Osteocyte (in vitro differentiated cells): ENCODE measurements at places on chromosomes 4 and X.

- H3K4me3 ChIP-seq = no peak overlapping the region
- H3K4me1 ChIP-seq = peaks cover 18% of the 10 kb centered on the region
- no peaks in the 10 kb centered on the region for H3K36me3 ChIP-seq
Measured at GRCh38 chr4:110014233-110014632, 101.5 kb downstream of the EGF start.

DNA sequence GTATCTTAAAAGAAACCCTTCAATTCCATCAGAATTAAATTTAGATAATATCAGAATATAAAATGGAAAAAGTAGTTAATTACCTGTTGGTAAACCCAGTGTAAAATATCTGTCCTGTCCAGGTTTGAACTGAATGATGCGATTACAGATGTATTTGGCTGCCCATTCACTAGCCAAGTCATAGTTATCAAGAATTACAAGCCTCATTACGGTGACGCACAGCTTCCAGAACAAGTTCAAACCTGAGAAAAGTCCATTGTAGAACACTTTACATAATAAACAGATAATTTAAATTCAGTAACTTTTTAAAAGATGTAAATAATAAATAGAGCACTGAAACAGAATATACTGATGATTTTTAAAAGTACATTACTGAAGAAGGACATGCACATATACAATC lies 4.4 kb downstream of the GNPDA2 start:
- H3K4me1 ChIP-seq = peaks cover 19% of the 10 kb centered on the region
- no peaks in the 10 kb centered on the region for H3K27me3 ChIP-seq
- DNase-seq = no peak
- no peaks in the 10 kb centered on the region for H3K36me3 ChIP-seq
- no peak overlapping the region for H3K4me3 ChIP-seq
- no peak overlapping the region for H3K27ac ChIP-seq

DNA sequence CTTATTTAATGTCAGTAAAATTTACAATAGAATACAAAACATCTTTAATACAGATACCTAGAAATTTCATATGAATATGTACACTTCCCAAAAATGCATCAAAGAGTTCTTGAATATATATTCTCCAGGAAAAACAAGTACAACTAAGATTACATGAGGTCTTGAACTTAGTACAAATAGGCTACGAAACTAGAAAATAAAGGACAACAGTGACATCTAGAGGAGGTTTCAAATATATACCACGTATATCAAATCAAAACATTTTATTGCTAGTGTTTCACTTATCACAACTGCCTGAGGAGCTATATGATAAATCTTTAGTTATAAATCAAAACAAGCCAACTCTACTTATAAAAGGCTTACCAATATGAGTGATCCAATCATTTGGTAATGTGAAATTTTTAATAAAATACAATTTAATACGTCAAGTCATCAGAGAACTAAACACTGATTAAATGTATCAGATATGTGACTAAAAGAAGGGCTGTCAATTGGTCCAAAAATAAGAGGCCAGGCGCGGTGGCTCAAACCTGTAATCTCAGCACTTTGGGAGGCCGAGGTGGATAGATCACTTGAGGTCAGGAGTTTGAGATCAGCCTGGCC lies 36.6 kb downstream of the ANAPC10 start:
- no peak for DNase-seq
- H3K27me3 ChIP-seq = no peaks in the 10 kb centered on the region
- H3K36me3 ChIP-seq = peaks cover 10% of the 10 kb centered on the region
- H3K4me1 ChIP-seq = peaks cover 21% of the 10 kb centered on the region
- no peak overlapping the region for H3K27ac ChIP-seq

DNA sequence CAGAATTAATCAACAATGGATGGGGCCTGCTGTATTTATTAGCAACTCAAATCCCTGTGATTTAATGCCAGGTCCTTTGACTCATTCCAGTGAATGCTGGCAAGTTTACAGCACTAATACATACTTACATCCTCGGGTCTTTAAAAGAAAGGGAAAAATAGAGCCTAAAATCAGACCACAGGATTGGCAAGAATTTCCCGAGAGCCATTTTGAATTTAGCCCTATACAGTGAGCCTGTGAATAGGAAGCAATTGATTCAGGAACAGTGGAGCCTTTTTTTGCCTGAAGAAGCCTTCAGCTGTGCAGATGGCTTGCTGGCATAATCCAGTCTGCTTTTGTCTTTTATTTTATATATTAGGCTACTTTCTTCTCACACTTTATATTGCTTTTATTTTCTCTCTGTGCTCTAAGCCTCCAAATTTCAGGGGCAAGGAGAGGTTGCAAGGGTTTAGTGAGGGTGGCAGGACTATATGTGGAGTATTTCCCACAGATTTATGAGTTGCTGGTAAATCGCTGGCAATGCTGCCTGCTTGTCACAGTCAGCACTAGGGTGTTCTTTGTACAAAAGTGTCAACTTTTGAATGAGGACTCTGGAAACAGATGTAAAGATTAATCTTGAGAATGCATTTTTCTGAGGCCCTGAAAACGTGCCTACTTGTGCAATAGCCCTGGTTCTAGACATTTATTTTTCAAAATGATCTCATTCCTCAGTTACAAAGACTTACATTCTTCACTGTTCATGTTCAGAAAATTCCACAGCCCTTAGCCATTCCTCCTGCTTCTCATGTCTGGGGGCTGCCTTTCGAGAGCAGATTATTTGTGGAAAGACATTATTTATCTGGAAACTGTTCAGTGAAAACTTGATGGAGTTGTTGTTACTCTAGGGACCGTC lies 303.5 kb downstream of the SPRY1 start:
- H3K27ac ChIP-seq = peak overlapping the region; percentile 94
- H3K4me3 ChIP-seq = no peak overlapping the region
- peaks cover 30% of the 10 kb centered on the region for H3K4me1 ChIP-seq
- no peak for DNase-seq
- no peaks in the 10 kb centered on the region for H3K27me3 ChIP-seq

GRCh38 chr4:71074452-71075299 lies 81.2 kb downstream of the DCK start:
- H3K27ac ChIP-seq = no peak overlapping the region
- peaks cover 52% of the 10 kb centered on the region for H3K27me3 ChIP-seq
- DNase-seq = no peak
- H3K4me3 ChIP-seq = no peak overlapping the region

DNA sequence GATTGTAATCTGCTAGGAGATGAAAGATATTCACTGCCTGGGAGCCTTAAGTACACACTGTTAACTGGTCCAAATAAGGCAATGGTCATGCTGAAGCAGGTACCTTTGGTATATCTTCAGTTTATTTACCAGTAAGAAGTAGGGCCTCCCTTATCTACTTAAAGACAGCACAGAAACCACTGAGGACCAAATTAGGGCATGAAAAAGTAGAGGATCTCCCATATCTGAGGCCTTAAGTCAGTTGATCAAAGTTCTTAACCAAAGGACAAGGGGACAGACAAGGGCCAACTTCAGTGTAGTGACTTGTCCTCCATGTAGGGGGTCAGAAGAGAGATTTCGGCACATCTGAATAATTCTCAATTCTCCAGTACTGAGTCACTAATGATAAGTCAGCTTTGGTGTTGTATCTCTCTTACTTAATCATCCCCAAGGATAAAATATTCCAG lies 59.1 kb downstream of the AMELX start:
- no peaks in the 10 kb centered on the region for H3K27me3 ChIP-seq
- H3K36me3 ChIP-seq = no peaks in the 10 kb centered on the region
- no peak for DNase-seq
- H3K4me1 ChIP-seq = peaks cover 9% of the 10 kb centered on the region
- H3K4me3 ChIP-seq = no peak overlapping the region

DNA sequence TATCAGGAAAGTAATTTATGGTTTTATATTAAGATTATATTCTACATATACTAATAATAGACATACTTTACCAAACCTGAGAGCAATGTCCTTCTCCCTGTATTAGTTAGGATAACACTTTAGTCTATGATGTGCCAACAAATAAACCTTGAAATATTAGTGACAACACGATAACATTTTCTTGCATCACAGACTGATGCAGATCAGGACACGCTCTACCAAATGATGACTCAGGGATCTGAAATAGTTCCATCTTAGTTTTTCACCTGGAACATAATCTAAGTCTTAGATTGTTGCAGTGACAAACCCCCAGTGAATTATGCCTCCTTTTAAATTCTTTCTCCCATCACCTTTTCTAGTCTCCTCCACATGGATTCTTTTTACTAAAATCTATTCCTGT lies 214.2 kb downstream of the CLCN4 start:
- H3K4me3 ChIP-seq = no peak overlapping the region
- DNase-seq = no peak
- H3K27ac ChIP-seq = no peak overlapping the region
- H3K4me1 ChIP-seq = no peaks in the 10 kb centered on the region
- H3K27me3 ChIP-seq = no peaks in the 10 kb centered on the region

GRCh38 chr4:186854256-186854655 lies 130.6 kb upstream of the FAT1 start:
- H3K36me3 ChIP-seq = peaks cover 16% of the 10 kb centered on the region
- H3K27me3 ChIP-seq = no peaks in the 10 kb centered on the region

- DNase-seq = no peak
- H3K27ac ChIP-seq = no peak overlapping the region
- H3K4me3 ChIP-seq = no peak overlapping the region
- H3K27me3 ChIP-seq = peaks cover 5% of the 10 kb centered on the region
- peaks cover 8% of the 10 kb centered on the region for H3K4me1 ChIP-seq
Measured at GRCh38 chrX:9090766-9091165, 56.8 kb upstream of the FAM9B start.

DNA sequence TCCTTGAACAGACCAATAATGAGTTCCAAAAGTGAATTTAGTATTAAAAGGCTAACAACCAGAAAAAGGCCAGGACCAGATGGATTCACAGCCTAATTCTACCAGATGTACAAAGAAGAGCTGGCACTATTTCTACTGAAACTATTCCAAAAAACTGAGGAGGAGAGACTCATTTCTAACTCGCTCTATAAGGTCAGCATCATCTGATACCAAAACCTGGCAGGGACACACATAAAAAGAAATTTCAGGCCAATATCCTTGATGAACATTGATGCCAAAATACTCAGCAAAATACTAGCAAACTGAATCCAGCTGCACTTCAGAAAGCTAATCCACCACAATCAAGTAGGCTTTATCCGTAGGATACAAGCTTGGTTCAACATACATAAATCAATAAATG lies 35.8 kb upstream of the USP46 start:
- DNase-seq = no peak
- H3K27ac ChIP-seq = no peak overlapping the region
- H3K27me3 ChIP-seq = peaks cover 35% of the 10 kb centered on the region
- no peaks in the 10 kb centered on the region for H3K4me1 ChIP-seq

- H3K27me3 ChIP-seq = no peaks in the 10 kb centered on the region
- no peak for DNase-seq
- no peaks in the 10 kb centered on the region for H3K36me3 ChIP-seq
- H3K4me1 ChIP-seq = peaks cover 11% of the 10 kb centered on the region
Measured at GRCh38 chr4:159015841-159016240, 87.0 kb upstream of the RAPGEF2 start.

- H3K27me3 ChIP-seq = peaks cover 19% of the 10 kb centered on the region
- H3K36me3 ChIP-seq = no peaks in the 10 kb centered on the region
- H3K27ac ChIP-seq = no peak overlapping the region
- H3K4me3 ChIP-seq = no peak overlapping the region
- H3K4me1 ChIP-seq = no peaks in the 10 kb centered on the region
Measured at GRCh38 chr4:39166669-39167068, 15.7 kb upstream of the WDR19 start.

DNA sequence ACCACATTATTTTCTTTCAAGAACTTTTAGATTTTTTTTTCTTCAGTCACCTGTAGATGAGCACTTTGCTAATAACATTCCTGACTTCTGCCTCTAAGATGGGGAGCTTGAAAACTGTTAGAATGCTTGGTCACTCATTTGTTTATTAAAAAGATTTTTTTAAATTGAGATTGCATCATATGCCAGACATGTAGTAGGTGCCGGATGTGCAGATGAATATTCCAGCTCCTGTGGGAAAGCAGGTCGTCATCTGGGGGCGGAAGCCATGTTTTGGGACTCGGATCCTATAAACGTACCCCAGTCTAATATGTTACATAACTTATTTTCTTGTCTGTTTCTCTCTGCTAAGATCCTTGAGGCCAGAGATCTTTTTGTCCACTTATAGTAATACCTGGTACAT lies 236.8 kb downstream of the ARHGAP10 start:
- no peaks in the 10 kb centered on the region for H3K27me3 ChIP-seq
- H3K4me3 ChIP-seq = no peak overlapping the region
- H3K27ac ChIP-seq = no peak overlapping the region
- DNase-seq = no peak
- peaks cover 25% of the 10 kb centered on the region for H3K4me1 ChIP-seq

GRCh38 chrX:31269914-31270313 lies 198.1 kb upstream of the FTHL17 start:
- H3K27ac ChIP-seq = peak overlapping the region; percentile 25
- H3K4me1 ChIP-seq = peaks cover 26% of the 10 kb centered on the region
- no peak for DNase-seq
- H3K4me3 ChIP-seq = no peak overlapping the region

DNA sequence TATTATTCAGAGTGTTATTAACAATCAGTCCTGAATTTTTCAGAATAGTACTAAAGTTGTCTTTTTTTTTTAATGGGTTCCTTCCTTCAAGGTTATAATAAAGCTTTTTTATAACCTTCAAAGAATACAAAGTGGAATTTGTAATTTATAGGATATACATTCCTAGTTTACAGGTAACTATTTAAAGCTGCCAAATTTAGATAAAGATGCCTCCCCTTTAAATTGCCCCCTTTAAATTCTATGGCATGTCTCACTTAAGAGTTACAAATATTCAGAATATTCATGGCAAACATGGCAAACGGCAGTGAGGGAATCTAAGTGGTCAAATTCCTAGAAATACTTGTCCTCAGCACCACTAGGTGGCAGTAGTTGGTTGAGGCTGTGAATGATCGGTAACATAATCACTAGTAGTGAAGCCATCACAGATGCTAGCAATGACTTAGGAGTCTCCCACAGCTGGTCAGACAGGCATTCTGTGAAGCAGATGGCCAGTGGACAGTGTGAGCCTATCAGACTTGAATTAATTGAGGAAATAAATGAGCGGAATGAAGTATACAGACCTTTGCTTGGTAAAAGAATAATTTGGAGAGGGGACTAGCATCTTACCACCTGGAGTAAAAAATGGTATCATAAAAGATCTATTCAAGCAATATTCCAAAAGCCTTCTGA lies 86.4 kb downstream of the CBR4 start:
- no peaks in the 10 kb centered on the region for H3K27me3 ChIP-seq
- no peak overlapping the region for H3K4me3 ChIP-seq
- DNase-seq = no peak
- peak overlapping the region; percentile 74 for H3K27ac ChIP-seq

DNA sequence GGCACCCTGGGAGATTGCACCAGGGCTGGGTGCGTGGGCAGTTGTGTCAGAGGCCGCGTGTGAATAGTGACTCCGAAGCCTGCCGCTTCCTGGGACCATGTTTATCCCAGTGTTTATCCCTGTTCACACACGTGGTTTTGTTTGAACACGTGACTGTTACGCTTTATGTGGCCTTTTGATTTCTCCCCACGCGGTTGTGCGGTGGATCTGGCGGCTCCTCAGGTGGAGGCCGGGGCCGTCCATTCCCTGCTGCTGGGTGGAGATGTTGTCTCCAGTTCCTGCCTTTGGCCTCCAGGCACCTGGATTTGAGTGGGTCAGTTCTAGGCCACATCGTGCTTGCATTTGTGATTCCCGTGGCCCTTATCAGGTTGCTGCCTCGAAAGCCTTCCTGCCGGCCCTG lies 35.1 kb downstream of the NELFA start:
- no peaks in the 10 kb centered on the region for H3K27me3 ChIP-seq
- no peak overlapping the region for H3K27ac ChIP-seq
- H3K4me1 ChIP-seq = no peaks in the 10 kb centered on the region
- H3K4me3 ChIP-seq = no peak overlapping the region

GRCh38 chr4:142095886-142096605 lies 459.7 kb downstream of the IL15 start:
- no peak overlapping the region for H3K4me3 ChIP-seq
- H3K27ac ChIP-seq = no peak overlapping the region
- DNase-seq = no peak
- H3K4me1 ChIP-seq = peaks cover 2% of the 10 kb centered on the region
- H3K36me3 ChIP-seq = peaks cover 2% of the 10 kb centered on the region
